ENCODE measurements at places on chromosomes 16 and 17. TPM values are rescaled to one million over a fixed set of nuclear protein-coding genes. Genes with fewer than 3 reads are reported as not detected.
A peak's percentile ranks its signal among the peaks of the same experiment; 100 is the strongest.

GRCh38 chr16:71364133-71364681 is 5.7 kb downstream of the CALB2 start:
- DNase-seq: no peak
- H3K27me3 ChIP-seq: peaks cover 17% of the 10 kb centered on the region
- H3K4me3 ChIP-seq: no peak overlapping the region
- no peaks in the 10 kb centered on the region for H3K4me1 ChIP-seq
- no peak overlapping the region for H3K27ac ChIP-seq

- H3K27me3 ChIP-seq: no peaks in the 10 kb centered on the region
- H3K4me1 ChIP-seq: peaks cover 2% of the 10 kb centered on the region
- peaks cover 86% of the 10 kb centered on the region for H3K36me3 ChIP-seq
- peak overlapping the region; percentile 28 for H3K27ac ChIP-seq
- DNase-seq: no peak
Measured at GRCh38 chr17:80374039-80374731, 40.8 kb upstream of the ENDOV start.

- H3K4me3 ChIP-seq: no peak overlapping the region
- peaks cover 7% of the 10 kb centered on the region for H3K27me3 ChIP-seq
- H3K4me1 ChIP-seq: no peaks in the 10 kb centered on the region
- no peaks in the 10 kb centered on the region for H3K36me3 ChIP-seq
- DNase-seq: no peak
Measured at GRCh38 chr16:1028524-1029258, 43.9 kb upstream of the SSTR5 start.

DNA sequence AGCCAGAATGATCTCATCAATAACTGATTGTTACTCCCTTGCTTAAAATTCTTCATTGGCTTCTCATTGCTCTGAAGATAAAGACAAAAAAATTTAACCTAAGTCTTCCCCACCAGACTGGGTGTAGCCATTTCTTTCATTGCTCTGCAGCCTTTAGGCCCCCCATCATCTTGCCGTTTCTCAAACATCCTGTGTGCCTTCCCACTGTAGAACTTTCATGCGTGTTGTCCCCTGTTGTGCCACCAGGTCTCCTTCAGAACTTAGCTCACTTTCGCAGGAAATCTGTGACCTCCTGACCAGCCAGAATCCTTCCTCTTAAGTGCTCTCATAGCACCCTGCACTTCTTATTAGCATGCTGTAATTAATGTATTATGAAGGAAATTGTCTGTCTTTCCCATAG is 31.8 kb downstream of the TNRC6C start:
- peaks cover 3% of the 10 kb centered on the region for H3K36me3 ChIP-seq
- no peak for DNase-seq
- no peak overlapping the region for H3K27ac ChIP-seq
- no peaks in the 10 kb centered on the region for H3K27me3 ChIP-seq

DNA sequence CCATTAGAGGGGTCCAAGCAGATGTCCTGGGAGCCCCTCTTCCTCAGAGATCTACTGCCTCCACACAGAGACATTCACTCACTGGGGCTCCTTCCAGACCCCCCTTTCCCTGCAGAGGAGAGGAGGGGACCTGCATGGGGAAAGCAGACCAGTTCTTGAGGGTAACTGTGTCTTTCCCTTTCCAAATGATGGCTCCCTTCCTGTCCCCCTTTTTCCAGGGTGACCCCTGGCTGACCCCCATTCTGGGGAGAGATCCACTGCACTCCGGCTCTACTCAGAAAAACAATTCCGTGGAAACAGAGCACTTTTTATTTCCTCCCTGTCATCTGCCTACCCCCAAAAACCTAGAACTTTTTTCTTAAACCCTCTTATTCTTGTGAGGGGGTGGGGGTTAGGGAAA is 6.4 kb downstream of the CACNA1G start:
- H3K4me3 ChIP-seq: no peak overlapping the region
- H3K27ac ChIP-seq: no peak overlapping the region
- peaks cover 13% of the 10 kb centered on the region for H3K4me1 ChIP-seq
- H3K27me3 ChIP-seq: peaks cover 42% of the 10 kb centered on the region
- H3K36me3 ChIP-seq: no peaks in the 10 kb centered on the region
- DNase-seq: no peak

GRCh38 chr16:82322177-82322576 is 152.2 kb upstream of the MPHOSPH6 start:
- H3K4me3 ChIP-seq: no peak overlapping the region
- H3K27ac ChIP-seq: no peak overlapping the region
- no peaks in the 10 kb centered on the region for H3K27me3 ChIP-seq
- no peaks in the 10 kb centered on the region for H3K4me1 ChIP-seq
- no peak for DNase-seq
- H3K36me3 ChIP-seq: no peaks in the 10 kb centered on the region

DNA sequence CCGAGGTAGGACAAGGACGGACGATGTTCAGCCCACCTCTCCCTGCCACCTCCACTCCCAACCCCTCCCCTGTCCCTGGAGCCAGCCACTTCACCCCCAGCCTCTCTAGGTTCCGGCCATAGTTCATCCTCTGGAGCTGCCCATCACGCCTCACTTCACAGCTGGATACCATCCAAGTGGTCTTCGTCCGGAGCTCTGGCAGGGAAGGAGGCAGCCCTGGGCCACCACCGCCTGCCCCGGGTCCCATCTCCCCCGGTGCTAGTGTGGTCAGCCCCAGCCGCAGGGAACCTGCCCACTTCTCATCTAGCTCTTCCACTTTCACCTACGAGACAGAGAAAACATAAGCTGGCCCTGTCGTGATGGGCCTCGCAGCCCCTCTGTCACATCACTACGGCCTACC is 6.3 kb upstream of the GPS2 start:
- no peak overlapping the region for H3K27ac ChIP-seq
- no peak for DNase-seq
- H3K27me3 ChIP-seq: no peaks in the 10 kb centered on the region
- peaks cover 27% of the 10 kb centered on the region for H3K36me3 ChIP-seq

- no peak for DNase-seq
- H3K4me1 ChIP-seq: no peaks in the 10 kb centered on the region
- H3K36me3 ChIP-seq: no peaks in the 10 kb centered on the region
- H3K4me3 ChIP-seq: no peak overlapping the region
- H3K27ac ChIP-seq: no peak overlapping the region
Measured at GRCh38 chr17:73747221-73748002, 103.2 kb upstream of the SDK2 start.

FBXO39 gene
- total RNA-seq: not detected

KRTAP3-2 gene
- total RNA-seq: not detected

TEX14 gene
- total RNA-seq: 0.17 TPM

ZNF688 gene
- total RNA-seq: 9.2 TPM

ITGA2B gene
- total RNA-seq: 1.0 TPM

SPN gene
- 109 TPM for total RNA-seq

G6PC1 gene
- total RNA-seq: not detected

CLEC18B gene
- 0.34 TPM for total RNA-seq

Measured in activated CD4-positive, alpha-beta memory T cell treated with anti-CD3 and anti-CD28 coated beads for 36 hours (primary cell).